ENCODE measurements at places on chromosomes 7 and 10. TPM values are rescaled to one million over a fixed set of nuclear protein-coding genes. Genes with fewer than 3 reads are reported as not detected.

DNA sequence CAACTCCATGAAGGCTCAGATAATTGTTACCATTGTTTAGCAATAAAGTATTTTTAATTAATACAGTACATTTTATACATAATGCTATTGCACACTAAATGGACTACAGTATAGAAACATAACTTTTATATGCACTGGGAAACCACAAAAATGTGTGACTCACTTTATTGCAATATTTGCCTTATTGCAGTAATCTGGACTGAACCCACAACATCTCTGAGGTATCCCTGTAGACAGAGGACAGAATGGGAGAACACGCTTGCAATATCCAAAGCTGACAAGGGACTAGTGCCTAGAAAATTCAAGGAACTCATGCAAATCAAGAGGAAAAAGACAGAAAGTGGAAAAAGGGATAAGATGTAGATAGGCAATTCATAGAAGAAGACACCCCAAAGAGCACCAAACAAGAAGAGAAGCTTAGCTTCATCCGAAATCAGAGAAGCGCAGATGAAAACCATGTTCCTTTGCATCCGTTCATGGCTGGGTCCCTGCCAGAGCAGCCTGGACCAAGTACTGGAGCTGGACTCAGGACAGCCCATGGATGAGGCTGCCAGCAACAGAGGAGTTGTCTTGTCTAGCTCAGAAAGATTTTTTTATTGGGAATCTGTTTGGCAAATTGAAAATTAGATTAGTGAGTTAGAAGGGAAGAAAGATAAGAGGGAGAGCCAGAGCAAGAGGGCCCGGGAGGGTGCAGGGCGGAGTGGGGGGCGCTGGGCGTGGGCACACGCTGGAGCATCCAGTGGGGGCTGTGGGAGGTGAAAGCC, 16.0 kb upstream of the GALNTL5 start:
- H3K4me3 ChIP-seq: no peak overlapping the region
- no peaks in the 10 kb centered on the region for H3K4me1 ChIP-seq
- H3K27me3 ChIP-seq: no peaks in the 10 kb centered on the region

DNA sequence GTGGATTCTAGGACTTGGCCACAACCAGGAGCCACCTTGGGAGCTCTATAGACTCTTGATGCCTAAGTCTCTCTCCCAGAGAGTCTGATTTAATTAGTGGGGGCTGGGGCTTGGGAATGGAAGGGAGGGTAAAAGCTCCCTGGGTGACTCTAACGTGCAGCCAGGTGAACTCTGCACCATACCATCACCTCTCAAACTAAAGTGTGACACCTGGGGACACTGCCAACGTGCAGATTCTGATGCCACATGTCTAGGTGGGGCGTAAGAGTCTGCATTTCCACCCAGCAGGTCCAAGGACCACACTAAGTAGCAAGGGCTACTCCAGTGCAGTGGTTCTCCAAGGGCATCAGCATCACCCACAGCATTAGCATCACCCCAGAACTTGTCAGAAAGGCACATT, 28.3 kb downstream of the LRRC20 start:
- DNase-seq: no peak
- no peaks in the 10 kb centered on the region for H3K36me3 ChIP-seq
- no peak overlapping the region for H3K4me3 ChIP-seq
- peaks cover 39% of the 10 kb centered on the region for H3K4me1 ChIP-seq

DNA sequence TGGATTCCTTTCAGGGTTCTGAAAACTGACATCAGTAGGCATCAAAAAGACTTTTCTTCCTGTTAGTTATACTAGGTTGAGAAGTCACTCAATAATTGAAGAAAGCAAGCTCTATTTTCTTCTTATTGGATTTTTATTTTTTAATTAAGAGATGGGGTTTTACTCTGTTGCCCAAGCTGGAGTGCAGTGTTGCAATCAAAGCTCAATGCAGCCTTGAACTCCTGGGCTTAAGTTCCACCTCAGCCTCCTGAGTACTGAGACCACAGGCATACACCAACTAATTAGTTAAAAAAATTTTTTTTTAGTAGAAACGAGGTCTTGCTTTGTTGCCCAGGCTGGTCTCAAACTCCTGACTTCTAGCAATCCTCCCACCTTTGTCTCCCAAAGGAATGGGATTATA, 28.0 kb downstream of the PIP4K2A start:
- H3K27ac ChIP-seq: no peak overlapping the region
- H3K4me3 ChIP-seq: no peak overlapping the region
- DNase-seq: no peak

DNA sequence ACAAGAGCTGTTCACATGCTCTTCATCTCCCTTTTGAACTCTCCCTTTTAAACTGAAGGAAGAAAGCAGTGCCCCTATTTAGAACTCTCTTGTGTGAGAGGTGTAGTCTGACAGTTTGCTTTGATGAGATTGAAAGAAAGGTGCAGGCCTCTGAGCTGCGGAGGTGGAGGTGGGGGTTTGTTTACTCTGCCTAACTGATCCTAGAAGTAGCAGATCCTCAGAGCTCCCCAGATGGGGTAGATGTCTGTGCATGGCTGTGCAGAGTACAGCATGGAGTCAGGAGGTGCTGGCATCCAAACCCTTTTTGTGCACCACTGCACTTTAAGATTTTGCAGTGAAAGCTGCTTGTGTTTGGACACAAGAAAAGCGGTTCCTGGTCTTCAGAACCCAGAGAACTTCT, 58.3 kb downstream of the MINDY4 start:
- DNase-seq: no peak
- no peaks in the 10 kb centered on the region for H3K4me1 ChIP-seq
- H3K27me3 ChIP-seq: no peaks in the 10 kb centered on the region
- H3K36me3 ChIP-seq: no peaks in the 10 kb centered on the region
- H3K4me3 ChIP-seq: no peak overlapping the region
- H3K27ac ChIP-seq: no peak overlapping the region

GRCh38 chr7:36286226-36286625, 103.4 kb upstream of the ANLN start:
- no peak for DNase-seq
- H3K4me1 ChIP-seq: peaks cover 96% of the 10 kb centered on the region
- H3K36me3 ChIP-seq: no peaks in the 10 kb centered on the region
- no peak overlapping the region for H3K4me3 ChIP-seq
- H3K27me3 ChIP-seq: no peaks in the 10 kb centered on the region

DNA sequence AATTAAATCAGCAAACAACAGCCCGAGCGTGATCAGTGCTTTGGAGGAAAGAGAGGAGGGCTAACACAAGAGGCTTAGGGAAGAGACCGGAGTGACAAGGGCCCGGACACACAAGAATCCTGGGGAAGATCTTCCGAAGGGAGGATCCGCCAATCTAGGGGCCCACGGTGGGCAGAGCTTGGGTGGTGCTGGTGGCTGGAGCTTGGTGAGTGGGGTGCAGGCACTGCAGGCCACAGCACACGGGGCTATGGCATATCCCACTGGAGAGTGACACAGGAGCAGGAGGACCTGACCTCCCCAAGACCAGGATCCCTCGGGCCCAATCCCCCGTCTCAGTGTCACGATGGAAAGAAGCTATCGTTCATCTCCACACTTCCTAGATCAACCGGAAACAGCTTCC, 471.3 kb upstream of the FOXK1 start:
- DNase-seq: no peak
- H3K4me1 ChIP-seq: no peaks in the 10 kb centered on the region
- no peaks in the 10 kb centered on the region for H3K36me3 ChIP-seq
- H3K27me3 ChIP-seq: no peaks in the 10 kb centered on the region
- H3K27ac ChIP-seq: no peak overlapping the region
- no peak overlapping the region for H3K4me3 ChIP-seq

SPDYE16 gene
- total RNA-seq: not detected

PRKCQ gene
- 25.8 TPM for total RNA-seq

OR6B1 gene
- not detected for total RNA-seq

BTBD16 gene
- total RNA-seq: 0.46 TPM

GALNT17 gene
- total RNA-seq: 1.9 TPM

TFPI2 gene
- 3.7 TPM for total RNA-seq

All from gastrocnemius medialis (tissue), 4 donors.